ENCODE measurements at places on chromosomes 12 and 14. TPM values are rescaled to one million over a fixed set of nuclear protein-coding genes. Genes with fewer than 3 reads are reported as not detected.

- no peaks in the 10 kb centered on the region for H3K27me3 ChIP-seq
- peak overlapping the region; percentile 62 for H3K27ac ChIP-seq
- H3K36me3 ChIP-seq: peaks cover 13% of the 10 kb centered on the region
- H3K4me1 ChIP-seq: peaks cover 43% of the 10 kb centered on the region
- DNase-seq: no peak
- no peak overlapping the region for H3K4me3 ChIP-seq
Observed at GRCh38 chr12:65902500-65902899, 78.2 kb downstream of the HMGA2 start.

GRCh38 chr12:46369474-46370379 lies 2.8 kb downstream of the SLC38A2 start:
- H3K36me3 ChIP-seq: peaks cover 68% of the 10 kb centered on the region
- no peaks in the 10 kb centered on the region for H3K27me3 ChIP-seq
- DNase-seq: no peak
- H3K4me3 ChIP-seq: peak overlapping the region; percentile 96

DNA sequence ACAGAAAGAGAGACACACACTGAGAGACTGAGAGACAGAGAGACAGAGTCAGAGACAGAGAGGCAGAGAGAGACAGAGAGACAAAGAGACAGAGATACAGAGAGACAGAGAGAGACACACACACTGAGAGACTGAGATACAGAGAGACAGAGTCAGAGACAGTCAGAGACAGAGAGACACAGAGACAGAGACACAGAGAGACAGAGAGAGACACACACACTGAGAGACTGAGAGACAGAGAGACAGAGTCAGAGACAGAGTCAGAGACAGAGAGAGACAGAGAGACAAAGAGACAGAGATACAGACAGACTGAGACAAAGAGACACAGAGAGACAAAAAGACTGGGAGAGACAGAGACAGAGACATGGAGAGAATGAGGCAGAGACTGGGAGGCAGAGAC lies 90.0 kb downstream of the GALNT9 start:
- no peaks in the 10 kb centered on the region for H3K4me1 ChIP-seq
- H3K4me3 ChIP-seq: no peak overlapping the region
- DNase-seq: no peak
- no peaks in the 10 kb centered on the region for H3K36me3 ChIP-seq
- no peak overlapping the region for H3K27ac ChIP-seq

GRCh38 chr14:76842414-76842813 lies 16.2 kb downstream of the LRRC74A start:
- H3K4me3 ChIP-seq: no peak overlapping the region
- H3K27me3 ChIP-seq: peaks cover 17% of the 10 kb centered on the region
- DNase-seq: no peak
- H3K4me1 ChIP-seq: no peaks in the 10 kb centered on the region
- no peak overlapping the region for H3K27ac ChIP-seq

DNA sequence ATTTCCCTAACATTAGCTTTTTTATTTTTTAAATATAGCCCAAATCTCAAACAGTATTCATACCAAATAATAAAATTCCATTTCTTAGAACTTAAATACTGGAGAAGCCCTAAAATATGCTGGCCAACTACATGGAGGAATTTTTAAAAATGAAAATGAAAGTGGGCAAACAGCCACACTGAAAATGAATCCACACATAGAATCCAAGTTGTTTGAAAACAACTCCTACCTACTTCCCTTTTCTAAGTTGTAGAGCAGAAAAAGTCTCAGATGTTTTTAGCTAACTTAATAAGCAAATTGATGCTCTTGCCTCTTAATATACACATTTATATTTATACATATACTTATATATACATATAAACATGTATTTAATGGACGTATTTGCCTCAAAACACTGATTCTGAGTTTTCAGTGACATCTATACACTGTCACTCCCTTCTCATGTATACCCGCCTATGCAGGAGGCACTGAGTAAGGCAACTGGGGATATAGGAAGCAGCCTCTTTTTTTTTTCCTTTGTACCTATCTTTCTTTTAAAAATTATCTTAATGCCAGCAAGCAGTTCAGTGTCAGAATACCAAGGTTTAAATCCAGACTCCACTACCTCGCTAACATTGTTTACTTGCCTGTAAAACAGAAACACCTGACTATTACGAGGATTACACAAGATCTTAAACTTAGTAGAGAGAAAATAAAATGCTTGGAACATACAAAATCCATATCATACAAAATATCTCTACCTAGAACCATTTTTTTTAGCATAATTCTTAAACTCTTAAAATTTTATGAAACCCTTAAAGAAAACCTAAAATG lies 13.3 kb downstream of the DICER1 start:
- no peak for DNase-seq
- no peaks in the 10 kb centered on the region for H3K36me3 ChIP-seq
- H3K4me3 ChIP-seq: no peak overlapping the region
- peaks cover 16% of the 10 kb centered on the region for H3K4me1 ChIP-seq
- H3K27me3 ChIP-seq: no peaks in the 10 kb centered on the region
- H3K27ac ChIP-seq: no peak overlapping the region

DNA sequence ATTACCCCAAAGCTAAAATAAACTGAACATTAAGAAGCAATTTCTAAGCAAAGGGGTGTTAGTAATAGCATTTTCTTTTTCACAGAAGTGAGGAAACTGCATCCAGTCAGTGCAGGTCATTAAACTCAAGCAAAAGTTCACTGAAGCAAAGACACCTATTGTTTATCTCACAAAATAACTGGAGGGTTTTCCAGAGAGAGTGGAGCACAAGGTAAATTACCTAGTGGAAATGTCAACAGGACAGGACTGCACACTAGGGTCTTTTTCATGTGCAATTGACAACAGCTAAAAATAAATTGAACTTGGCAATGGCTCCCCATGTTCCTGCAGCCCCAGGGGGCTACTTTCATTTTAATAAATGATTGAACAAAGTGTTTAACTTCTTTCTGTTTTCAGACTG lies 742.0 kb downstream of the GALC start:
- H3K36me3 ChIP-seq: no peaks in the 10 kb centered on the region
- H3K4me1 ChIP-seq: no peaks in the 10 kb centered on the region
- no peaks in the 10 kb centered on the region for H3K27me3 ChIP-seq
- no peak overlapping the region for H3K27ac ChIP-seq
- no peak overlapping the region for H3K4me3 ChIP-seq
- no peak for DNase-seq

DNA sequence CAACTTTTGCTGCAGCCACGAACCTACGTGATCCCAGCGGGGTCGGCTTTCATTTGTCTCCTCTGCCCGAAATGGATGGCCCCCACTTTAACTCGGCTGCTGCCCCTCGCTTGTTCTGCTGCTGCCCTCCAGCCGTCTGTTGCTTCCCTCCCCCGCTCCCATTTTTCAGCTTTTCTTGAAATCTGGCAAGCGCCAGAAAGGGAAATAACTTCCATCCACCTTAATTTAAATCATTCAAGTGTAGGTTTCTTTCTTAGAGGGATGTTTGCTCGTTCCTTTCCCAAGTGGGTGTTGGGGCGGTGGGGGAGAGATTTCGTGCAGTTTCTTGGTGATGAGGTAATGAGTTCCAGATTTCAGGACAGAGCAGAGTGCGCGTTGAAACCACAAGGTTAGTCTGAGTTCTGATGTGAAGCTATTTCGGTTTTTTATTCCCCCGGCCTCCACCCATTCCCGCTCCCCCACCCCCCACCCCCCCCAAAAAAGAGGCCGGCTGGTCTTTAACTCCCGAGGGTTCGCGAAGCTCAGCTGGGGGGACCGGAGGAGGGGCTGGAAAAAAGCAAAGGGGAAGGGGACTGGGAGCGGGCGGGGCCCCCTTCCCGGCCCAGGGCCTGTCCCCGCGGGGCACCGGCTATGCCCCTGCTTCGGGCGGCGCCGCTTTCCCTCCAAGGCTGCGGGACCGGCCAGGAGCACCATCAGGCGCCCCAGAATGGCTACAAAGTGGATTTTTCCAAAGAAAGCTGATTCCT lies 2.2 kb upstream of the ZFP36L1 start:
- peak overlapping the region; percentile 100 for H3K27ac ChIP-seq
- H3K4me1 ChIP-seq: peaks cover 19% of the 10 kb centered on the region
- no peaks in the 10 kb centered on the region for H3K27me3 ChIP-seq
- H3K4me3 ChIP-seq: peak overlapping the region; percentile 87
- DNase-seq: peak; percentile 90

The MDGA2 gene
- total RNA-seq: not detected

The MYH6 gene
- not detected for total RNA-seq

The DDX47 gene
- 63.6 TPM for total RNA-seq

The KRT71 gene
- total RNA-seq: not detected

The KITLG gene
- 62.5 TPM for total RNA-seq

Measured in osteoblast (primary cell).